ENCODE measurements at places on chromosomes 12 and 14.

DNA sequence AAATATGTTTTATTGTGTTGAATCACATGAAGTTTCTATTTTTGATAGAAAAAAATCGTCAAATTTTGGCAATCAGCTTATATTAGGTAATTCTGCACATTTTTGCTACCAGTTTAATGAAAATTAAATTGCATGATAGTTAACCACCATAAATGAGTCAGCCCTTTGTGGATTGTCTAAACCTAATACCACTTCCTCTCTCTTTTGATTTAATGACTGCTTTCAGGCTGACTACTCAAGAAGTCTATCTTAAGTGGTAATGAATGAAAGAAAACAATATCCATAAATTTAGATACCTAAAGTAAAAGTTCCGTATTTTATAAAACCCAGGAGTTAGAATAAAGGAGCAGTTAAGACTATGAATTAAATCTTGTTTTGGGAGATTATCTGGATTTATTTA lies 450.5 kb downstream of the TMEM117 start:
- no peak for DNase-seq

- no peak for DNase-seq
Observed at GRCh38 chr12:44526655-44527182, 349.4 kb downstream of the NELL2 start.

- no peak for DNase-seq
Observed at GRCh38 chr14:95346820-95347219, 27.1 kb upstream of the CLMN start.

GRCh38 chr12:120944645-120945217 lies 33.6 kb upstream of the HNF1A start:
- DNase-seq = peak; percentile 37

DNA sequence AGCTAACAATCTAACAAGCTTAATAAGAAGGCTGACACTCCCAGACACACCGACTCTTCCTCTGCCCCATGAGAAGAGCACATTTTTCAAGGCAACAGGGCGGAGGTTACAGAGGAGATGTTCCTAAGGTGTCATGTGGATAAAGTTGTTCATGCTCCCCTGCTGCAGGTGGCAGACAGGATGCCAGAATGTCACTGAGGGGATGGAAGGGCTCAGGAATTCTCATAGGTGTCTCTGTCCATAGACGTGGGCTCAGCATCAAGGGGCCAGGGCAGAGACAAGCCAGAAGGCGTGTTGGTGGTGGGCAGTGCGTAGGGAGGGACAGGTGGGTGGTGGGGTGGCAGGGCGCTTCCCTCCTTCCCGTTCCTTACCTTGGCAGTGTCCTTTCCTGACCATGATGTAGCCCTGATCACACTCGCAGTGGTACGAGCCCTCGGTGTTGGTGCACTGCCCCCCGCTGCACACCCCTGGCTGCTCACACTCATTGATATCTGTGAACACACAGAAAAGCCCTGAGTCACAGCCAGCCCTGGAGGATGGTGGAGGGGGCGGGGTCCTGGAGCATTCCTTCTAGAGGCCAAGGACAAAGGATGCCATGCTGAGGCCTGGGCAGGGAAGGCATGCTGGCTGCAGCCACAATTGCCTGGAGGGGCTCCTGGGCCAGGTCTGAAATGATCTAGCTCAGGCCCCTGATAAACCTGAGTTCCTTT lies 23.0 kb downstream of the ISCA2 start:
- DNase-seq = no peak

DNA sequence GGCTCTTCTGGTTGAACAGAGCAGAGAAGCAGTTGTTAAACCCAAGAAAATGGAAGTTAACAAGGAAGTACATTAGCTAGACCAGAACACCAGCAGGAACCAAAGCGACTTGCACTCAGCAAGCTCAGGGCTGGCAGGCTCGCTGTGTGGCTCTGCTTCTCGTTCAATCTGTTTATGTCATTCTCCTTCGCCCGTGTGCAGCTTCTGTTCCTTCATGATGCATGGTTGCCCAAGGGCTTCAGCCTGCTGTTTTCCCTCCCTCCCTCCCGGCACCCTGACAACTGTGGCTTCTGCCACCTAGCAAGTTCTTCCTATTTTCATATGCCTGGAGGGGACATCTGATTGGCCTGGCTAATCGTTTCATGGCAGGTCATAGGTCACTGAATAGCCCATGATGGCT lies 25.3 kb downstream of the PIGH start:
- DNase-seq = no peak

DNA sequence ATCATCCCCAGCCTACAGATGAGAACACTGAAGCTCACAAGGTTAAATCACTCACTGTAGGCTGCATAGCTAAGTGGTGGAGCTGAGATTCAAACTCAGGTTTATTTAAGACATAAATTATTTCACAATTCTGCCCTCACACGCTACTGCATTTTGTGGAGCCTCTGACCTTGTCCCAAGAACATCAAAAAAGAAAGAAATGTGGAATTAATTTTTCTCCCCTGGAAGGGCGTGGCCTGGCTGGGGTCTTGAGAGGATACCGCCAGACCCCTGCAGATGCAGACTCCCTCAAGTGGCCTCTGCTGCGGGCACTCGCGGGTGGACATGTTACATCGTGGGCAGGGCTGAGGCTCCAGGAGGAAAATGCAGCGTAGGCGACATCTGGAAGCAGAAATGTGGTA lies 40.6 kb downstream of the LTBP2 start:
- no peak for DNase-seq

DNA sequence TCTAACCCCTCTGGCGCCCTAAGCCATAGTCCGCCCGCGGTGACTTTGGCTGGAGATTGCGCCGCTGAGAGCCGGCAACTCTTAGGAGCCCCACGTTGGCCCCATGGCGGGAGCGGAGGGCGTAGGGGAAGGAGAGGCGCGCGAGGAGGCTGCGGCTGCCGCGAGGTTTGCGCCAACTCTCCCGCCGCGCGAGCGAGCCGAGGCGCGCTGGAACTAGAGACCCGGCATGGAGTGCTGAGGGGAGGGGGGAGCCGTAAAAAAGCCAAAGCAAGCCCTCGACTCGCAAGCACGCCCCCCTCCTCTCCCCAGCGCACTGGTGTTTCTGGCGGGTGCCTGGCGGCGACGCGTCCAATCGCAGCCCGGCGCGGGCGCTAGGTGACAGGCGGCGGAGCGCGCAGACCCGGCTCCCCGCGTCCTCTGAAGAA lies at the start of gene SYT10:
Gene SYT10, minus strand, starts transcription at position 233 of the 425 bp plus-strand sequence. CDS start 297 bp downstream, outside the sequence.
- no peak for DNase-seq

- no peak for DNase-seq
Observed at GRCh38 chr14:32542507-32542906, 213.4 kb downstream of the AKAP6 start.

- no peak for DNase-seq
Observed at GRCh38 chr14:61416591-61416990, 95.2 kb downstream of the PRKCH start.

DNA sequence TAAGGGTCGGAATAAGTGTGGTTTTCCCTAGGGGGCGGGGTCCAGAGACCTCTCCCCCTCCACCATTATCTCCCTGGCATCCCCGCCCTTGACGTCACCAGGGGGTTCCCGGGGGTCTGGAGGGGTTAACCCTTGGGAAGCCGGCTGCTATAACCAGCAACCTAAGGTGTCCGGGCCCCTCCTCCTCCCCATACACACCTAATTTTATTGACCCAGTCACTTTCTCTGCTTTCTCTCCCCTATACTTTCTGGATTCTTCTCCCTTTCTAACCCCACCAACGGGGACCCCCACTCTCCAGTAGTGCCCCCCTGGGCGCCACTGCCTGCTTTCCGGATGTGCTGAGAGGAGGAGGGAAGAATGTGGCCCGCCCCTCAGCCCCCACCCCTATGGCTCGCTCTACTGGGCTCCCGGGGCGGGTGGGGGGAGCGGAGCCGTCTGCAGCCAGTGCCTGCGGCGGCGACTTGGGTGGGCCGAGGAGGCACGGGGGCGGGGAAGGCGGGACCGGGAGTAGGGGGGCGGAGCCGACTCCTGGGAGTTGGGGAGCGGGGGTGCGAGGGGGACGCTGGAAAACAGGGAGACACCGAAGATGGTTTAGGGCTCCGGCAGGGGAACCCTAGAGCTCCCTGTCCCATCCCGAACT lies 1.8 kb downstream of the GLI1 start:
- DNase-seq = no peak

DNA sequence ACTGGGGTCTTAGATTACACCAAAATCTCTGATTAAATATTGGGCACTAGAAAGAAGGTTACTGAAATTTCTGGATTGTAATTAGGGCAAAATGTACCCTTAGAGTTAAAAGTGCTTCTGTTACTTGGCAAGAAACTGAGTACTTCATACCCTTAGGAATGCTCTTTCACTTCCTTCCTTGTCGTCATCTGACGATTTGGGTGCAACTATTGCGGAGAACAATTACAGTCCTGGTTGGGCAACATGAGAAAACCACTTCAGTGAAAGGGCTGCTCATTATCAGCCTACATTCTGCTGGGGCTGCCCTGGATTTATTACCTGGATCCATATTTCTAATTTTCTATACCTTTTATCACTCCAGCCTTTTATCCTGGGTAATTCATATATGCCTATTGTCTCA lies 348.5 kb upstream of the MDGA2 start:
- DNase-seq = no peak

DNA sequence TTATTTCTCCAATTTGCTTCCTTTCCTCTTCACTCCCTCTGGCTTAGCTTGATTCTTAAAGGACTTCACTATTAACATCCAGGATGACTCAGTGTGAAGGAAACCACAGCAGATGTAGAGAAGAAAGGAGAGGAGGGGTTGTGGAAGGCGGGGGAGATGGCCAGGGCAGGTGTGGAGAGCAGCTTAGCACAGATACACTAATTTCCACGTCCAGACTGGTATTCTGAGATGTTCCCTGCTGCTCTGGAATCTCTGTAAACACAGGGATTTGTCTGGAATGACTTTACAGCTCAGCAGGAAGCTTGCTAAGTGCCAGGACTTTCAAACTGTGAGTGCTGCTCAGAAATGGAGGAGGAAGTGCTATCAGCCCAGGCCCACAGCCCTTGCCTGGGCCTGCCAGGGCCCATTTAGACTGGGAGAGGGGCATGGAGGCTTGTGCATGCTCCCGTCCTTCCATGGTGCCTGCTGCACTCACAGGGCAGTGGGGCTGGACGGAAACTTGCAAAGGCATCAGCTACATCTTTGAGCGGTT lies 202.5 kb upstream of the DDHD1 start:
- DNase-seq = no peak

DNA sequence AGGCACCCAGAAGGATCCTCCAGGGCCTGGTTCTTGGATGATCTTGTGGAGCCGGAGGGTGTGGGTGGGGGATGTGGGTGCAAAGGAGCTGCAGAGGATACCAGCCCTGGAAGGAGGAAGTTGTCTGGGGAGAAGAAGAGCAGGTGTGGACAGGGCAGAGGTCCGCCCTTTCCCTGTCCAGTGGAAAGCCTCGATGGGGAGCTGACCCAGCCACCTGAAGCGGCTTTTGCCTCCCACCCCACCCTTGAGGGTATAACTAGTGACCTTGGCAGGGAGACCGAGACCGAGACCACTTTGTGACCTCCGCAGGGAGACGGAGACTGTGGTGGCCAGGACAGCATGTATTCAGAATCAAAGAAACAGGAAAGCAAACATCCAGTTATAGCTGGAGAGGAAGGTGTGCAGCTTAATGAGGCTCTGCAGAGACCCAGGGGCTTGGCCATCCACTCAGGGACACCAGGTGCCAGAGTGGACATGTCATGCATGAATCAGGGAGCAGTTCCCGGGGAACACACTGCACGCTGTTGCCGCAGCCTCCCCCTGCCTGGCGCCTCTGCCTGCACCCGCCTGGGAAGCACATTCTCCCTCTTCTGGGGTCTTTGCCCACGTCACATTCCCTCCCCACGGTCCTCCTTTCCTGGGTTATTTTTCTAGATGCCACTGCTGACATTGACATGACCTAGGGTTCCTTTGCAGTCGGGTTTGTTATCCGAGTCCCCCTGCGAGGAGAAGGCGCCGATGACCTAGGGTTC lies 87.7 kb downstream of the ADGRD1 start:
- no peak for DNase-seq

DNA sequence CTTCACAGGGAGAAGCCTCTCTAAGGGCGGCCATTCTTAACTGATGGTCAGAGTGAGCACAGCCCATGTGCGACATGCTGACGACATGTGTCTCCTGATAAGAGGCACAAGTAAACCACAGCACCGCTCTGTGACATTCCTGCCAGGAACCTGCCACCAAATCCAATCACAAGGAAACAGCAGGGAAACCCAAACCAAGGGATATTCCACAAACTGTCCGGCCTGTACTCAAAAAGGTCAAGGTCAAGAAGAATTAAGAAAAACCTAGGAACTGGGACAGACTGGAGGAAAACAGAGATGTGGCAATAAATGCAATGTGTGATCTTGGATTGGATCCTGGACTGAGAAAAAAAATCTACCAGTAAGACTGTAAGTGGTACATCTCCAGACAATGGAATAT lies 91.9 kb downstream of the SYNE3 start:
- no peak for DNase-seq

DNA sequence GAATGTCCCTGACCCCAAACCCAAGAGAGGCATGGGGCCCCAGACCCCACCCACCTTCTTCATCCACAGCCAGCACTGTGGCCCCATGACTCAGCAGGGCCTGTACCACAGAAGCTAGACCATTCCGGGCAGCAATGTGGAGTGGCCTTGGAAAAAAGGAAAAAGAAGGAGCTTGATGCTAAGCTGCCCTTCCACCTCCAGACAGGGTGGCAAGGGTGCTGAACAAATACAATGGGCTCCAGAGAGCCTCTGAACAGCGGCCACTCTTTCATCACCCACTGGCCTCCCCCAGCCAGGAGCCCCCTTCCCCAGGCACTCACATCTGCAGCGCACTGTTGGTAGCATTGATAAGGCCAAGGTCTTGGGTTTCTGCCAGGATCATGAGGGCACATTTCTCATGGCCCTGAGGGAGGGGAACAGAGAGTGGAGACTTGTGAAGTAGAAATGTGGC lies 13.9 kb downstream of the SLC39A5 start:
- DNase-seq = no peak

- DNase-seq = no peak
Observed at GRCh38 chr12:34105392-34105933, 83.2 kb downstream of the ALG10 start.

DNA sequence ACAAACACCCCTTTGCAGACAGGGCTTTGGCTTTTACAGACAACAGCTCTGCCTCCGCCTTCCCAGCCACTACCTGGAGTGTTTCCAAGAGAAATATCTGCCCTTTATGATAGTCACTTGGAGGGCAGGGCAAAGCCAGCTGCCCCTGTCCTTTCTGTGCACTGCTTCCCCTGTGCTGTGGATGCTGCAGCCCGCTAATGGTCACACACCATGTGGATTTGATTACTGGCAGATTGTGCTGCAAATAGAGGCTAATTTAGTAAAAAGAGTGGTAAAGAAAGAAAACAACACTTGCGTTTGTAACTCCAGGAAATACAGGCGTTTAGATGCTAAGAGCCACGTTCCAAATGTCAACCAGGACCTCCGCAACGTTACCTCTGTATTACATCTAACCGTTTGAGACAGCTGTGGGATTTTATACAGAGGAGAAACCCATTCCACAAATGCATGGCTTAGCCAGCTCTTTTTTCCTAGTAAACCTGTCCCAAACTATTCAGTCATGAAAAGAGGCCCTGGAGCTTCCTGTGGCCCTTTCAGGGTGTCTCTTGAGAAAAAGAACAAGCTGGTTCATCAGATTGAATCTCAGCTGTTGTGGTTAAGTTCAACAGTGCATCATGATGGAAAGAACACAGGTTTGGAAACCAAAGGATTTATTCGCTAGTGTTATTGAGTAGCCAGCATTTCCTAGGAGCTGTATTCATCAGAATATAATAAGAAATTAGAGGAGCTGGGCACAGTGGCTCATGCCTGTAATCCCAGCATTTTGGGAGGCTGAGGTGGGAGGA lies 30.1 kb upstream of the PWP1 start:
- DNase-seq = no peak

All from central memory CD4-positive, alpha-beta T cell (primary cell).